GF-D8 (cell line): ENCODE measurements at places on chromosomes 16 and 17.

DNA sequence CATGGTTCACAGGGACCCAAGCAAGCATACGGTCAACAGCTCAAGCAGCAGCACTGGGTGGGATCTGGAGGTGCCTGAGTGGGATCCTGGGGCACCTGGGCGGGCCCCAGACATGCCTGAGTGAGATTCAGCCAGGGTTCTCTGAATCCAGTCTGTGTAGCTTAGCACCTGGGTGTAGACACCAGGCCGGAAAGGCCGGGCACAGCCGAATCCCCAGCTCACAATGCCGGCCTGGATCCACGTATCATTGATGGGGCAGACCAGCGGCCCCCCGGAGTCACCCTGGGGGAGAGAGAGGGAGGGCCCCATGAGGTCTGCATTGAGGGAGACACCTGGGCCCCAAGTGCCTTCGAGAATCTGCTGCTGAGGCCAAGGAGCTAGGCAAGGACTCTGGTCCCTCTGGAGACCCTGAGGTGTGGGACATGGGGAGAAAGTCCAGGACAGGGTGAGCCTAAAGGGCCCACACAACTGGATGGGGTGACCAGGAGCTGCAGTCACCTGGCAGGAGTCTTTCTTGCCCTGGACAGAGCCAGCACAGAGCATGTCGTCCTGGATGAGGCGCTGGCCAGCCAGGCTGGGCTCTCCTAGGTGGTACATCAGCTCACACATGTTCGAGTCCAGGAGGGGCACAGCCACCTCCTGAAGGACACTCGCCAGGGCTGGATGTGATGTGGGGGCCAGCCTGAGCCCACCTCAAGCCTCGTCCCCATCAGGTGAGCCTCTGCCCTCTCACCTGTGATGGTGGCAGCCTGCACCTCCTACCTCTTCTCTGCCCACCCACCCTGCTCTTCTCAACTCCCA lies 9.7 kb downstream of the ZG16B start:
- no peak for DNase-seq

GRCh38 chr17:13016881-13017654 lies 759 bp downstream of the ELAC2 start:
- no peak for DNase-seq

- DNase-seq, result no peak
Observed at GRCh38 chr16:47553853-47554564, 92.9 kb downstream of the PHKB start.

GRCh38 chr16:86707171-86707570 lies 128.8 kb downstream of the FOXL1 start:
- DNase-seq, result no peak

GRCh38 chr16:73204359-73205152 lies 156.6 kb upstream of the ZFHX3 start:
- DNase-seq, result no peak
